Stimulated activated CD8-positive, alpha-beta memory T cell treated with anti-CD3 and anti-CD28 coated beads, Interleukin-4, amount 100 ng/mL, for 1 hour (primary cell): ENCODE measurements at places on chromosomes 12 and 14.

DNA sequence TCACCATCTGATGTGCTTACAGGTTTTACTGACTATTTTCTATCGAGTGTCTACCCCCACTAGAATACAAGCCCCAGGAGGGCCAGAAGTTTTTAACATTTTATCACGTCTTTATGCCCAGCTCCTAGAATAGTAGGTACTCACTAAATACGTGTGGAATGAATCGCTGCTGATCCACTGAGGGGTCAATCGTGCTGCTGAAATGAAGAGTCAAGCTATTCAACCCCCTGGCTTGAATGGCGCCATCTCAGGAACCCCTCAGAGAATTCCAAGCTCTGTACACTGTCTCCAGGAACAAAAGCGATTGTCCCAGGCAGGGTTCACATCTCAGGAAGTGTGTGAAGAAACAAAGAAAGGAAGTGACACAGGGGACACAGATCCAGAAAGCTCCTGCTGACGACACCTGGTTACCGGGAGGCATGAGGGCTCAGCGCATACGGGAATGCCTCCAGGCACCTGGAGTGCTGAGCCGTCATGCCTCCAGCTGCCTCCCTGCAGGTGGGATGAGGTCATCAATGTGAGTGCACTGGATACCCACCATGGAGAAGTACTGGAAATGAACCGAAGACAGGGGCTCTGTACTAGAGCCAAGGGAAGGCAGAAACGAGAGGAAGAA, 45.6 kb downstream of the PITPNM2 start:
- DNase-seq, result no peak

DNA sequence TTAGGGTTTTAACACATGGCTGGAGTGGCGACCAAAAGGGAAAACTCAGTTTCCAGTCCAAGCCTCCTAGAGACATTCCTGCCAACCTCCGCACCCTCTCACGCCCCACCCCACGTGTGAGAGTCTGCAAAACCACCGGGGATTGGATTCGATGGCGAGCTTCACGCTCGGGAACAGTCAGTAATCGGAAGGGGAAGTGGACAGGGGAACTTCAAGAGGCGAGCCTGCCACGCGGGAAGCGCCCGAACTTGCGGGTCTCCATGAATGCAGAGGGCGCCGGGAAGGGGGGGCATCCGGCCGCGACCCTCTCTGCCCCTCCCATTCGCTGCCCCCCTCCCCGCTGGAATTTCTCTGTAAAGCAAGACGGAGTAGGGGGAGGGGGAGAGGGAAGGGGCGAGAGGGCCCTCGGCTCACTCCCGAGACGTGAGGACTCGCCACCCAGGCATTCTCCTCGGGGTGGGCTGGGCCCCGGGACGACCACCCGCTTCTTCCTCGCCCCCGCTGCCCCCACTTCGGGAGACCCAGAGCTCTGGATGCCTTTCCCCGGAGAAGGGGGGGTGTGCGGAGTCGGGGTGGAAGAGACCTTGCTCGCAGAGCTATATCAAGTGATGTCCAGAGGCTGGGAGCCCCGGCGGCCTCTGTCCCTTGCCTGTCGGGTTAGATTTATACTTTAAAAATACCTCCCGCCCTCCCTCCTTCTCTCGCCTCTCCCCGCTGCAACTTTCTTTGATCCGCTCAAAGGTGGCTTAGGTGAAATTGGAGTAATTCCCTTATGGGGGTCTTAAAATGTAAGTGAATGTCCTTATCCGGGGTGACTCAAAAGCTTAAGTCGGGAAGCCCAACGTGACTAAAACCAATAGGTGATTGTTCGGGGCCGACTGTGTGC, 2.5 kb upstream of the CCND2 start:
- DNase-seq, result no peak

DNA sequence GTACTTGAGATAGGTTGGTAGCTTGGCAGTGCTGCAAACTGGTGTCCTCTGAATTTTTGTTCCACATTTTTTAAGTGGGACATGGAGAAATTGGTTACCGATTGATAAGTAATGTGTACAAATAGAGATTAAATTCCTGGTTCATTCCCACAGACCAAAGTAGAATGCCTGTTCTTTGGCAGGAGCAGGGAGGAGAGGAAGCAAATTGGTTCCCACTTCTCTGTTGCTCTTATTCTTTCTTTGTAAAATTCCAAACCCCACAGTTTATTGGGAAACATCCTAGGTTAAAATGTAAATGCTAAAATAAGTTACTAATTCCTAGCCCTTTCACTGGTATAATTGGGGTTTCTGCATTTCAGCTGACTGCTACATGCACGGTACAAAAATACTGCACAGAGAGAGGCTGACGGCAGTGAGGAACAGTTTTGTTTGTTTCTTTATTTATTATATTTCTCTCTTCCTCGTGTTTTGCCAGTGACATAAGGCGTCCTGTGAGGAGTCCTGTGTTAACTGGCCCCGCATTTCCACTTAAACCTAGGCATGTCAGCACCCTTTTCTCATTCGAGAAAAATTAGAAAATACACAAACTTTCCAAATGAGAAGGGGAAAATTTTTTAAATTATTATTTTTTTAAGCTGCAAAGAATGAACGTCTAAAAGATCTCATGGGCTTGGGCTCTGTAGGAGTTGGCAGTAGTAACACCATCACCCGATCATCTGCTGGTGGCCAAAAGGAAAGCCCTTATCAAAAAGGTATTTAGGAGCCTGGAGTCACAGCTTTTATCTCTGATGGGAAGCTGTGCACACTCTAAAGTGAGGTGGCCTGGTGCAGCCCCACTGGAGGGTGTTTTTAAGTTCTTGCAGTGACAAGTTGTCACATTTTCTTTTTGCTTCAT, 25.4 kb upstream of the BCL7A start:
- DNase-seq, result no peak

GRCh38 chr12:104735801-104736200, 222.3 kb downstream of the SLC41A2 start:
- DNase-seq, result no peak

- DNase-seq, result no peak
Measured at GRCh38 chr14:94237983-94238382, 55.1 kb downstream of the SERPINA10 start.

DNA sequence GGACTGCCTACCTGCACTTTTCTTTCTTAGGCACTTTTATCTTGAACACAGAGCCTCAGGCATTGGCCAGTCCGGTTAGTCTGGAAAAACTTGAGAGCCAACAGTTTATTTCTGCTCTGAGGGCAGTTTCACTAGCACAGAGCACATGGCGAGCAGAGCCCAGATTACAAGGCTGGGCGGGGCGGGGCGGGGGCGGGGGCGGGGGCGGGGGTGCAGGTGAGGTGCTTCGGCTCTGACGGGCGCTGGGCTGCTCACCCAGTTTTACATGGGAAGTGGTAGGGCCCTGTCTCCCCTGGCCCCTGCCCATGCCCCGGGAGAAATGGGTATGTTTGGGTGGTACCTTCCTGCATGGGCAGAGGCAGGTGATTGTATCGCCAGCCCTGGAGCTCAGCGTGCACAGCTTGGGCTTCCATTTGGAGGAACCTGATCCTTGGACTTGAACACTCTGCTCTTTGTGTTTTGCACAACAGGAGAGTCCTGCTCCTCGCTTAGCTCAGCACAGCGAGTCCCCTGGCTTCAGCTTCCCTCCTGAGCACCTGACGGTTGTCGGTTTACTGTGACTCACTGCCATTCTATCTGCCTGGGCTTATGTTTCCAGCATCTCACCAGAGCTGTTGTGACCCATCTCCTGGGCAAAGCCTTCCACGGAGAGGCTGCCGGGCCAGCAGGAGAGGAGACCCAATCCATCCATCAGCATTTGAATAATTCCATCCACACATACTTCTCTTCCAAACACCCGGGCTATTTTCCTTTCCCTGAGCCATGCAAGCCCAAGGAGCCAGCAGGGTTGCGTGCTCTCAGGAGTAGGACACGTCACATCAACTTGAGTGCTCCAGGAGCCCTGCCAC, 108.5 kb downstream of the ARF6 start:
- no peak for DNase-seq

DNA sequence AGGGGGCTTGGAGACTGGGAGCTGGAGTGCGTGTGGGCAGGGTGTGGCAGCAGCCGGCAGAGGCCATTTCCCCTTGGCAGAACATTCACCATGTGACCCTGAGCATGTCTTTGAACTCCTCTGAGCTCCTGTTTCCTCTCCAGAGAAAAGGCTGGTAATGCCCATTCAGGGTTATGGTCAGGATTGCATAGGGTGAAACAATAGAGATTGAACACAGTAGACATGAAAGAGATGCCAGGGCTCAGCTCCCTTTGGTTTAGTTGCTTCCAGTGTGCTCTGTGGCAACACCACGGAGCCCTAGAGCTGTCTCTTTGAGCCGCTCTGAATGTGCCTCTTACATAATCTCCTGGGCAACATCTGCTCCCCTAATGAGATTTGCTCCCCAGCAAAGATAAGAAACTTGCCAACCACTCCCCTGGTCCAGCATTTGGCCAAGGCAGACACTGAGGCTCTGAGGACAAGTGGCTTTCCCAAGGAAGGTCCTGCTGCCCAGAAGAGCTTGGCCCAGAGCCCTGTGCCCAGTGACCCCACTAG, 4.6 kb downstream of the IFI27 start:
- no peak for DNase-seq

DNA sequence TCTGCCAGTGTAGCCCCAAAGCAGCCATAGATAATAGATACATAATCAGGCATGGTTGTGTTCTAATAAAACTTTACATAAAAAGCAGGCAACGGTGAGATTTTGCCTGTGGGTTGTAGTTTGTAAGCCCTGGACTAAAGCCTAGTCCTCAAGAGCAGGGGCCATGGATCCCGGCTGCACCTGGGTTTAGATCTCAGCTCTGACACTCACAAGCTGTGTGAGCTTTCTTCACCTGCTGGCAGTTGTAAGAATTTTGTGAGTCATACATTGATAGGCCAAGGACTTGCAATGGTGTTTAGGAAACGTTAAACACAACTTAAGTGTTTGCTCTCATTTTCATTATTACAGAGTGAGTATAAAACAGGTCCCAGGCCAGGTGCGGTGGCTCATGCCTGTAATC, 395.8 kb upstream of the TBX3 start:
- DNase-seq, result no peak

DNA sequence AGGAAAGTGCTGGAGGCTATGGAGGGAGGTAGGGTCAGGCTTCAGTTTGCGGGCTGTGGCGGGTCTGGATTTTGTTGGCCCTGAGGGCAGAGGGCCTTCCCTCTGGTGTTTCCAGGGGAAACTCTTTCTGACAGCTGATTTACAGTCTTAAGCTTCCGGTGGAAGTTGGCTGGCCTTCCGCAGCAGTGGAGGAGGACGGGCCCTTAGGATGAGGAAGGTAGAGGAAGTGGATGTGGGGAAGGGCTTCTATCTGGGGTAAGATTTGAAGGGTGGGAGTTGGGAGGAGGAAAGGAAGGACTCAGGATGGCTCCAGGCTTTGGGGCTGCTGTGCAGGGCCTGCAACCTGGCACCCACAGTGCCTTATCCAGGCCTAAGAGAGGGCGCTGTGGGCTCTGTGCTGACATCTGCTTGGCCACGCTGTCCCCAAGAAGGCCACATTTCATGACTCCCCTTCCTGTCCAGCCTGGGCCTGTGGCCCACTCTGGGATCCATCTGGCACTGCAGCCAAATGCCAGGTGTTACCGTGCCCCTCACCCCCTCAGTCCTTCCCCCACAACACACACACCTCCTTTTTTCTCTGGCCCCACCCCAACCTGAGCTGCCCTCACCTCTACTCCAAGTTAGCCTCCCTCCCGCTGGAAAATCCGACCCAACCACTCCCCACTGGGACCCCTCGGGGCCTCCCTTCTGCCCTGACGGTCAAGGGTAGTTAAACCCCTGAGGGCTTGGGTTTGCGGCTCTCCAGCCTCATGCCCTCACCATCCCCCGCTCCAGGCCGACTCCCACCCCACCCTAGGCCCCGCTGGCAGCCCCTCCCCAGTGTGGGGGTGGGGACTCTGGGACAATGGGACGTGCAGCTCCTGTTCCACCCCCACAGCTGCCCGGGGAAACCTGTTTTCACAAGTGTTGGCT, 7.7 kb upstream of the PPP1R13B start:
- DNase-seq, result no peak

DNA sequence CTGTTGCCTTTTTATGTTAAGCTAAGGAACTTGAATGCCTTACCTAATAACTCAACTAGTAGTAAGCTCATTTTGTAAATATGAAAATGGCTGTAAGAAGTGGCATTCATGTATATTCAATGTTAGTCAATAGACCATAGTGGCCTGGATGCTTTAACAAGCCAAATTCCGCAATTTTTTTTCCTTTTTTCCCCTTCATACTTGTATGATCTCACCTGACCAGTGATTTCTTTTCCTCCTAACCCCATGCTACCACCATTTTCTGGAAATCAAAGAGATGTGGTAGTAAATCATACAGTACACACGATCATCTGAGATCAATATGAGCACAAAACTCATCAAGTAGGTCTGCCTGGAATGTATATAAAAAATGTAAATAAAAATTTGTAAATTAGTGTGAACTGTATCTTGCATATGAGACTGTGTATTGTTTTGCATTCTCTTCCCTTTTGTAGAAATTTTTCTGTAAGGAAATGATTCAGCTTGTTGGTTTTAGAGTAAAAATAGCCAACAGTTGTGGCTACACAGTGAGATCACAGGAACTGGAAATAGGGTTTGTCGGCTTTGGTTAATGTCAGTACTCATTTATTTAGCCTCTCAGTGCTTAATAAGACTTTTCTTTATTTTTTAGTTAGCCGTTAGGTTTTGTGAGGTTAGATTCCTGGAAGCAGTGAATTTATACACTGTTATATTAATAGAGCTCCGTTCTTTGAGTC, 62.5 kb downstream of the ETNK1 start:
- no peak for DNase-seq

DNA sequence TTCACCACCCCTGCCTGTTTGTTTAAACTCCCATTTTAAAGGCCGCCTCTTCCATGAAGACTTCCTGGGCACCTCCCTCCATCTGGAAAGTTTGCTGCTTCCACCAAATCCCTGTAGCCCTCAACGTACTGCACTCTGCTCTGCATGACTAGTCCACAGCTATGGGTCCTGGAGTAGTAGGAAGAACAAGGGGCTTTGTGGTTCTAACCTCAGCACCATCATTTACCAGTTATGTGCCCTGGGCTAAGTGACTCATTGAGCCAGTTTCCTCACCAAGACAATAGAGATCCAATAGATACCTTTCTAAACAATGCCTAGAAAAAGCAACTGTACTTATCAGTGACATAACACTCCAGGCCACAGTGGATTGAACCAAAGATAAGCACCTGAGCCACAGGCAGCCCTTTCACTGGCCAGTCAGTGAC, 8.5 kb upstream of the LTBP2 start:
- DNase-seq, result no peak

GRCh38 chr12:62731055-62731820, 203.7 kb downstream of the PPM1H start:
- DNase-seq, result no peak

- DNase-seq, result no peak
Measured at GRCh38 chr14:51628238-51628637, 23.5 kb upstream of the FRMD6 start.

DNA sequence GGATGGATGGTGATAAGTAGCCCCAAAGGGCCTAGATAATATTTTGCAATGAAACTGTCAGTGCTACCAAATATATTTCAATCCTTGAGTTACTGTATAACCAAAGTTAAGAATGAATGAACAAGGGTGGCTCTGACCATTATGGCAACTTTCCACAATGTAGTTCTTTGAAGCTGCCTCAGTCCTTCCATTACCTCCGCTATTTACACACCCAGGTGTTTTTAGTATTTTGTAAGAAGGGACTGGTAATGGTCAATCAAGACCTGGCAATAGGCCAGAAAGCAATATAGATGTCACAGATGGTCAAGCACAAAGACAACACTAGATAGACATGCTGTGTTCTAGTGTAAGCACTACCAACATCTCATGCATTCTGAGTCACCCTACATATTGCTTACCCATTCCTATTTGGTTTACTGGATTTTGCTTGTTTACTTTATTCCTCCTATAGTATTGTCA, 16.3 kb downstream of the DUSP16 start:
- no peak for DNase-seq
